ENCODE measurements at places on chromosomes 16 and 17. TPM values are rescaled to one million over a fixed set of nuclear protein-coding genes. Genes with fewer than 3 reads are reported as not detected.

The EPN3 gene
- 15.0 TPM for polyA plus RNA-seq

The SEPTIN1 gene
- 3.1 TPM for polyA plus RNA-seq

The MYO1C gene
- polyA plus RNA-seq, result 68.2 TPM

The CTRB1 gene
- 0.11 TPM for polyA plus RNA-seq

The CLEC18B gene
- 146 TPM for polyA plus RNA-seq

The XYLT1 gene
- 10.5 TPM for polyA plus RNA-seq

The PLLP gene
- polyA plus RNA-seq, result 14.7 TPM

The CDR2L gene
- 8.0 TPM for polyA plus RNA-seq

The KRTAP2-2 gene
- not detected for polyA plus RNA-seq

The RAC3 gene
- 11.7 TPM for polyA plus RNA-seq

The STRADA gene
- polyA plus RNA-seq, result 73.6 TPM

The GINS2 gene
- polyA plus RNA-seq, result 20.0 TPM

GRCh38 chr17:57892820-57893595 lies 43.2 kb upstream of the MRPS23 start:
- DNase-seq, result no peak

DNA sequence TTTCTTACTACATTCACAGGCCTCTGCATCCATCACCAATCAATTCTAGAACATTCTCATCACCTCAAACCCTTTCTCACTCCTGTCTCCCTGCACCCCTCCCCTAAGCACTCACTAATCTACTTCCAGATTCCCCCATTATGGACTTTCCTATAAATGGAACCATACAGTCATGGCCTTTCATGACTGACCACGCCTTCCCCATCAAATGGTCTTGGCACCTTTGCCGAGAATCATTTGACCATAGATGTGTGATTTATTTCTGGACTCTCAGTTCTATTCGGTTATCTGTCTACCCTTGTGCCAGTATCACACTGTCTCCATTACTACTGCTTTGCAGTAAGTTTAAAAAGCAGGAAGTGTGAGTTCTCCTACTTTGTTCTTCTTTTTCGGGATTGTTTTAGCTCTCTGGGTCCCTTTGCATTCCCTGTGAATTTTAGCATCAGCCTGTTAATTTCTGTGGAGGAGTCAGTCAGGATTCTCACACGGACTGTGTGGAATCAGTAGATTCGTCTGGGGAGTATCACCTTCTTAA lies 27.5 kb downstream of the GTF3C1 start:
- no peak for DNase-seq

DNA sequence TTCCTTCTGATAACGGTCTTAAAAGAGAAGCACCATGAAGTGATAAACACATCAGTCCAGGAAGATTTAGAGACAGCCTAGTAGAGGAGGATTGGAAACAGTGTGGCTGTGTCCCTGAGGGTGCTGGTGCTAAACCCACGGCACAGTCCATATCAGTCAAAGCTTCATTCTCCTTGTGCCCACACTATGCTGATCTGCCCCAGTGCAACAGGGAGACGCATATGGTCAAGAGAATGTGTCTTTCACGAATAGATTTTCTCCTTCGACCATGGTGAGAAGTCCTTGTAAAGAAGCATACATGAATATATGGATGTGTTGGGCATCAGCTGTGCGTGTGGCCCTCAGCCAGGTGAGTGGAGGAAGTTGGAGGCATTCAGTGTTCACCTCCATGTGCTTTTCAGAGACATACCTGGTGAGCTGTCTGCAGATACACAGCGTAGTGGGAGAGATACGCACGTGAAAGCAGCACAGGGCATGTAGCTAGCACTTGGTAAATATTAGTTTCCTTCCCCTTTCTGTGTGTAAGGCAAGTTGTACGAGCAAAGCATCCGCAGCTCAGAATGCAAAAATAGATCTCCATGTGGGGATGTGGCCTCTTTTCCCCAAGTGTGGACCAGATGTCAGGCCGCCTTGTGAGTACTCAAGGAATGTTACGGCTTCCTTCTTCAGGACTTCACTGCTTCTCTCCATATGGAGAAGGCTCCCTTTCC lies 29.4 kb downstream of the HLF start:
- no peak for DNase-seq

- no peak for DNase-seq
Observed at GRCh38 chr16:30998852-30999761, 11.3 kb downstream of the STX1B start.

DNA sequence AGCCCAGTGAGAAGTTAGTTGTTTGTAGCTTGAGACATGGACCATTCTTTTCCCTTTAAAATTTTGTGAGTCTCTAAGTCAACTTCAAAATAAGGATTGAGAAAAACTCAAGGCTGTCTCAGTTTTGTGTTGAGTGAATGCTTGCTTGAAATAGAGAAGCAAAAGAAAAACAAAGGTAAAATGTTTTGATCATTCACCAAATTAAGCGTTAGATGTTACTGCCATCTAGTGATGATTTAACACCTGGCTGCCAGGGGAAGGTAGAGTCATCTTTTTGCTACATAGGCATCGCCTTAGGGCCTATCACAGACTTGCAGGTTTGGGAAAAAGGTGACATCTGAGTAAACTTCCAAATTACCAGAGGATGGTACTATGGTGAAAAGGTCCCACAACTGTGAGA lies 74.4 kb downstream of the PCTP start:
- no peak for DNase-seq

DNA sequence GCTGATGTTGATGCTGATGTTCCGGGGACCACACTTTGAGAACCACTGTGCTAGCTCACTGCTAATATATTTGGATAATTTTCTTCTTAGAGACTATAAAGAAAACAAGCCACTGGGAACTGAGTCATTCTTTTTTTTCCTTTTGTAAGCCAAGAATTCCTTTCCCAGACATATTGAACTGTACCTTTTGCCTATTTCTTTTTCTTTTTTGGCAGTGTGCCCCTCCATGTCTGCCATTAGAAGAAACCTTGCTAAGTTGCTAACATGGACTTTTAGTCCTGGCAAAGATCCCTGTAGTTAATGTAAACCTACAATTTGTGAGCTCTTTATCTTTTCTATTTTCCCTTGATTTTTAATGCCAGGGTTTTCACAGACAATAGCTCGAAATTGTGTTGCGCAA lies 17.3 kb upstream of the ERCC4 start:
- no peak for DNase-seq

DNA sequence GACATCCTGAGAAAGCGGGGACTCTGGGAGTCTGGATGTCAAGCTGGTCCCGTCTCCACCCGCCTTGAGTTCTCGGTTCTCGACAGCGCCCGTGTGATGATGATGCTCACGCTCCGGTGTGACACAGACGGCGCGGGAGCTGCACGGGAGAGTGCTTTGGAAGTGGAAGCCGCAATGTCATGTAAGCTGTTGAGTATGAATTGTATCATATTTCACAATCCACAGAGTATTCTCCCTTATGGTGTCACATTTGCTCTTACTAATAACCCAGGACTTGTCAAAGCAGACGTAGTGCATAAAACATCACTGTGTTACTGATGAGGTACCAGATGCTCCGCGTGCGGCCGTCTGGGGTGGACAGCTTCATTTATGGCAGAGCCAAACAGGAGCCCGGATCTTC lies 217.5 kb upstream of the CHMP6 start:
- no peak for DNase-seq

DNA sequence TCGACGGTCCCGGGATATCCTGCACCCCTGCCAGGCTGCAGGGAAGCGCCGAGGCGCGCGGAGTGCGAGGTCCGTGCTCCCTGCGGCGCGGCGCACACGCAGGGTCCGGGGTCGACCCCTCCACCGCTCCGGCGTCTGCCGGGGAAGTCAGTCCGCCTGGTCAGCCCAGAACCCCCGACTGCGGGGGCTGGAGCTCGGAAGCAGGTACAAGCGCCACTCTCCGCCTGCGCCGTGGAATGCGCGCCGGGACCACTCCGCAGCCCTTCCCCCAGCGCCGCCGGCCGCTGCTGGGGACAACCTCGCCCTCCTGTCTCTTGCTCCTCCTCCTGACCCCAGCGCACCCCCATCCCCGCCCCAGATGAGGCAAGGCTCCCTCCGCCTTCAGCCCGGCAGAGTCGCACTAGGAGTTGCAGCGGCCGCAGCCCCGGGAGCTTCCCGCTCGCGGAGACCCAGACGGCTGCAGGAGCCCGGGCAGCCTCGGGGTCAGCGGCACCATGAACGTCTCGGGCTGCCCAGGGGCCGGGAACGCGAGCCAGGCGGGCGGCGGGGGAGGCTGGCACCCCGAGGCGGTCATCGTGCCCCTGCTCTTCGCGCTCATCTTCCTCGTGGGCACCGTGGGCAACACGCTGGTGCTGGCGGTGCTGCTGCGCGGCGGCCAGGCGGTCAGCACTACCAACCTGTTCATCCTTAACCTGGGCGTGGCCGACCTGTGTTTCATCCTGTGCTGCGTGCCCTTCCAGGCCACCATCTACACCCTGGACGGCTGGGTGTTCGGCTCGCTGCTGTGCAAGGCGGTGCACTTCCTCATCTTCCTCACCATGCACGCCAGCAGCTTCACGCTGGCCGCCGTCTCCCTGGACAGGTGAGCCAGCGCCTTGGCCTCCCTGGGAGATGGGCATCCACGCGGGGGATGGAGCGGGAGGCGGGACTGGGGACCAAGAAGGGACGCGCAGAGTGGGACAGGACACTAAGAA lies at the start of gene GALR2:
GALR2 (plus strand) TSS at position 392 of the 974 bp plus-strand sequence; CDS start at position 495, 103 bp downstream.
- DNase-seq, result no peak

DNA sequence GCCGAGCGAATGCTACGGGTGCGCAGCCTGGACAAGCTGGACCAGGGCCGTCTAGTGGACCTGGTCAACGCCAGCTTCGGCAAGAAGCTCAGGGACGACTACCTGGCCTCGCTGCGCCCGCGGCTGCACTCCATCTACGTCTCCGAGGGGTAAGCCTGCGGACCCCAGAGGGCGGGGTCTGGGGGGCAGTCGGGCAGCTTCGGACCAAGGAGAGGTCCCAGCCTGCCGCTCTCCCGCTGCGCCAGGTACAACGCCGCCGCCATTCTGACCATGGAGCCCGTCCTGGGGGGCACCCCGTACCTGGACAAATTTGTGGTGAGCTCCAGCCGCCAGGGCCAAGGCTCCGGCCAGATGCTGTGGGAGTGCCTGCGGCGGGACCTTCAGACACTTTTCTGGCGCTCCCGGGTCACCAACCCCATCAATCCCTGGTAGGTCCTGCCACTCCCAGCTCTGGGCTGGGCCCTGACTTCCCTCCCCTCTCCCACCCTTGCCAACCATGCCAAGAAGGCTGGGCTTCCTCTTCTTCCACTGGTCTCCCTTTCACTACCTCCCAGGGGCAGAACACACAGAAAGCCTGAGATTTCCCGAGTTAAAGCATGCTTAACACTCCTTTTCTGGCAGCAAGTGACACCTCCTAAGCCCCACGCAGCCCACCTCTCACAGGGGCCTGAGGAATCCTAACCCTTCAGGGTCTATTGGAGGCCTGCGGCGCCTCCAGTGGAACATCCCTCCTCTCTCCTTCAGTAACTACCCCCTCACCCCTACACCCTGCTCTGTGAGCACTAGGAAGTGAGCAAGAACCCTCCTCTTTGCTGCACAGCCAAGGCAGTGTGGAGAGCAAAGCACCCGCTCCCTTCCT lies 3.2 kb downstream of the NAGS start:
- DNase-seq, result no peak

DNA sequence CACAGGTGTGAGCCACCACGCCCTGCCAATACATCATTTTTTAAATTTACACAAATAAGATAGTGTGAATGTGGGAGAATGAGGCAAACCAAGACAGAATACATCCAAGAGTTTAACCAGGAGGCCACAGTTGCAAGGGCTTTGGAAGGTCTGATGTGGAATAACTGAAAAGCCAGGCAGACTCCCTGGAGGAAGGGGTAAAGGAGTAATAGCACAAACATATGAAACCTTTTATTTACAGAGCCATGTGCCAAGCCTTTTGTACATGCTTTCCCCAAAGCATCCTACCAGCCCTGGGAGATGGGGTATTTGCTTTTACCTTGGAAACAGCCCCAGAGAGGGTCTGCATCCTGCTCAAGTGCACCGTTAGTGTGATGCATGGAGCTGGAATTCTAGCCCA lies 4.7 kb downstream of the ADGRG3 start:
- DNase-seq, result no peak

GRCh38 chr16:50393858-50394802 lies 25.3 kb upstream of the BRD7 start:
- no peak for DNase-seq

GRCh38 chr16:86377251-86378022 lies 132.9 kb upstream of the FOXF1 start:
- no peak for DNase-seq

DNA sequence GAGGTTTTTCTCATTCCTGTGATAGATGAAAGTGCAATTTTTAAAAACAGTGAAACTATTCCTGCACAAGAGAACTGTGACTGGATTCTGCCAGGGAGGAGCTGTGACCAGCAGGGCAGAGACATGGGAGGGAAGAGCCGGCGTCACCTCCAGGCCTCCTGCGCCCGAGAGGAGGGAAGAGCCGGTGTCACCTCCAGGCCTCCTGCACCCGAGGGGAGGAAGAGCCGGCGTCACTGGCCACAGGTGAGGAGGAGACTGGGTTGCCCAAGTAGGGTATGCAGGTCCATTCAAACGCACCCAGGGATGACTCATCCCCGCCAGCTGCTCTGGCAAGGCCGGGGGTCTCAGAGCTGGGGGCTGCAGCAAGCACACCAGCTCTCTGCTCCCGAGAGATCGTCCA lies 56.7 kb downstream of the METRNL start:
- DNase-seq, result no peak

- DNase-seq, result no peak
Observed at GRCh38 chr17:63695889-63696288, 4.0 kb downstream of the LIMD2 start.

GRCh38 chr17:2649191-2649590 lies 55.7 kb downstream of the PAFAH1B1 start:
- no peak for DNase-seq

DNA sequence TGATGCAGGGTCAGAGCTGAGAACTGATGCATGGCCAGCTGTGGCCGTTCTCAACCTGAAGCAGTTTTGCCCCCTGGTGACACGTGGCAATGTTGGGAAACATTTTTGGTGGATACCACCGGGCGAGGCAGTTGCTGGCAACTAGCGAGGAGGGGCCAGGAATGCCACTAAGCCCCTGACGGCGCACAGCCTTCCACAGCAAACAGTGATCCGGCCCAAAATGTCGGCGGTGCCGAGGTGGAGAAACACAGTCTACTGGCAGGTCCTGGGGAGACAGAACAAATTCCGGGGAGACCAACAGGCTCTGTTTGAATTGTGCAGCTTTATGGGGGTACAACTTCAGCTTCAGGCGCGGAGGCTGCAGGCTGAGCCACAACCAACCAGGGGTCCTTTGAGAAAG lies 8.2 kb downstream of the SLC26A11 start:
- DNase-seq, result no peak

GRCh38 chr16:55146966-55147365 lies 177.0 kb upstream of the IRX6 start:
- DNase-seq, result no peak

- no peak for DNase-seq
Observed at GRCh38 chr16:1133810-1134520, 18.9 kb upstream of the CACNA1H start.

GRCh38 chr16:67431775-67432505 lies 1.0 kb downstream of the HSD11B2 start:
- no peak for DNase-seq
